Activated naive CD4-positive, alpha-beta T cell (primary cell): ENCODE measurements at places on chromosomes 3 and 15.

GRCh38 chr3:140568131-140568530, 109.7 kb upstream of the TRIM42 start:
- no peak for DNase-seq

- no peak for DNase-seq
These were observed 885.9 kb downstream of the FHIT start for GRCh38 chr3:60365360-60365759.

- DNase-seq, result no peak
These were observed 24.1 kb upstream of the VEPH1 start for GRCh38 chr3:157527131-157527881.

GRCh38 chr3:160643994-160644393, 33.0 kb upstream of the ARL14 start:
- DNase-seq, result no peak

DNA sequence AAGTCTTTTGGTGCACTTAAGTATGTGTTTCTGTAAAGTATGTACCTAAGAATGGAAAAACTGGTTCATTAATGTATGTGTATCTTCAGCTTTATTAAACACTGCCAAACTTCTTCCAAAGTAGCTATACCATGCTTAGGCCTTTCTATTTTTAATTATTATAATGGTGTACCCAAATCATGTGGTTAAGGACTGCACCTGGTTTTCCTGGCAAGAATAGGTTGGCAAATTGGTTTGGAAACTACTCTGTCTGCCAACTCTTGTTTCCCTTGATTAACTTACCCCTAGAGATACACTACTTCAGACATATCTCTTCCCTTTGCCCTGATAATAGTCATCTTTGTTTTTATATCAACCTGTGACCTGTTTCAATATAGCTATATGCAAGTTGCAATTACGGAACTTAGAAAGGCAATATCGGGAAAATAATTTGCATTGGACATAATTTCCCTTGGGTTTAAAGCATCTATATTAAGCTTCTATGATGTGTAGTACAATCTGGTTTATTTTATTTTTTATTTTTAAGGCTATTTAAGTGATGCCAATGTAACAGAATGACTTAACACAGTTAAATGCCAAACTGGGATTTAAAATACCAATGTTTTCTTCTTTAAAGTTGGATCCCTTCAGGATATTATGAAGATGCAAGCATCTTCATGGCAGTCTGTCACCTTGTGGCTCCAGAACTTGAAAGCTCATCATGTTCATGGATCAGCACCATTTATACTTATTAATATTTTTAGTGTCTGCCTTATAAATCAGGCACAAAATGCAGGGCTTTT, 40.6 kb upstream of the TMEM108 start:
- no peak for DNase-seq

DNA sequence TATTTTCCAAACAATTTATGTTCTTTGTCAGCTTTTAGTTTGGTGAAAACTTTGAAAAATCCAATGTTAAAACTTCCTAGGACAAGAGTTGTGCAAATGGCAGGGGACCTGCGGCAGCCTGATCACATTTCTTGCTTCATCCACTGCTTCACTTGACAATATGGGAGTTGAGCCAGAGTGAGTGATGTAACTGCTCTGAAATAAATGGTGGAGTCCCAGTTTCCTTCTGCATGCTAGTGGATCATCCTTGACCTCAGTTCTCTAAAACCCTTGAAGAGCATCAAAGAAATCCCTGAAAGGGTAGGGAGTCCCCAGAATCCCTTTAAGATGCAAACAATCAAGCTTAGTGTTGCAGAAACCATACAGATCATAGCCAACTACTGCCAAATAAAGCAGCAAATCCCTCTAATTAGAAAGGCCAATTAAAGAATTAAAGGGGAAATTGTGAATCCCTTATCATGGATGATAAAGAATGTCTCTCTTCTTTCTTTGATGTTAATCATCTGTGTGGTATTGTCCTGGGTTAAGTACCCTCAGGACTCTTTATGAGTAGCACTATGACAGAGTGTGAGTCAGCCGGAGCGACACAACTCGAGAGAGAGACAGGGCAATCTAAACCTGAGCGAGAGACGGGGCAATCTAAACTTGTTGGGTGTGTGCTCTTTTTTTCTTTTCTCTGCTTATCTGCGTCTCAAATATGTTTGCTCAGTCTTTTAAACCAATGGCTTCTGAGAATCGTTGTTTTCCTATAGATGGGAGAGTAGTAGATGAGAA, 41.8 kb upstream of the GAP43 start:
- DNase-seq, result no peak

DNA sequence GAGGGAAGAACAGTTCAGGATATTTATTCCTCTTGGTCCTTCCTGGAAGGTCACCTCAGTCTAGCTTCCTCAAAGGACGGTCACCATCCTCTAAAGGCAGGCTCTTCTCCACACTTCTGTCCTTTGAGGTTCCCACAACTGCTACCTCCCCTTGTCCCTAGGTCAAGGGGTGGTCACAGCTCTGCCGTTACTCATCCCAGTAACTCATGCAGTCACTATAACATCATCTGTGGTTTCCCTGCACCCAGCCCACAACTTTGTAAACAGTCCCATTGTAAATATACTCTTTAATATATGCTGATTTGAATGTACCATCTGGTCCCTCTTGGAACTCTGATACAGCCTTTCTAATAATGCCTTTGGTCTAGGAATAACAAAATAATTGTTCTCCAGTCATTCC, 887.4 kb downstream of the FHIT start:
- DNase-seq, result no peak

DNA sequence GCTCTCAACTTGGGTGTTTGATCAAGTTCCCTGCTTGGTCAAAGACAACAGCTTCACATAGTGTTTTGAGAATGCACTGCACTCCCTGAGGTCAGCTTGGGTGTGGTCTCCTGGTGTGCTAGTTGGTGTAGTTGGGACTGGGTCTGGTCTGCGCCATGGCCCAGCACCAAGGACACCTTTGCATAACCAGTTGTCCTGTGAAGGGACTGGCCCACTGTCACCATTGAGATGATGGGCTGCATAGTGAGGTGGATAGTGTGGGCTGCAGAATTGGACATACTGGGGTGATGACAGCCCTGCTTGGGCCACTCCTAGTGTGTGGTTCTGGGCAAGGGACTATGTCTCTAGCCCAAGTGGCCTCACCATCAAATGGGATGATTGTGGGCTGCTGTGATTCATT, 9.5 kb downstream of the RPSA start:
- DNase-seq, result no peak

GRCh38 chr3:140290105-140290504, 355.1 kb downstream of the CLSTN2 start:
- DNase-seq, result no peak
